ENCODE measurements at places on chromosomes 2 and 18. TPM values are rescaled to one million over a fixed set of nuclear protein-coding genes. Genes with fewer than 3 reads are reported as not detected.

GRCh38 chr18:12315490-12315889 is 7.4 kb downstream of the TUBB6 start:
- ATAC-seq = peak; percentile 81

GRCh38 chr18:11042247-11042646 is 107.1 kb downstream of the PIEZO2 start:
- ATAC-seq = peak; percentile 35

The MC2R gene
- total RNA-seq = not detected

DNA sequence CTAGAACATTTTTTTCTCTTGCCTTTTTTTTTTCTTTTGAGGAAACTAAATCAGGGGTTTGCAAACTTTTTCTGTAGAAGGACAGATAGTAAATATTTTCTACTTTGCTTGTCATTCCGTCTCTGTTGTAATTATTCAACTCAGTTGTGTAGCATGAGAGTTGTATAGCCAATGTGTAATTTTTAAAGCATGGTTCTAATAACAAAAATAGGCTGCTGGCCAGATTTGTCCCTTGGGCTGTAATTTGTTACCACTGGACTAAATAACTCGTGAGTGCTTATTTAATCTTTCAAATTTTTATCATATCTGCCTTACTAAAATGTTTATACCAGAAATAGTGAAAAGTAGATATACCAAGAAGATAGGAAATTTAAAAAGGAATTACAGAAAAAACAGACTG is 43.0 kb downstream of the CCDC148 start:
- no peak for ATAC-seq

The VWA3B gene
- total RNA-seq = 0.36 TPM

GRCh38 chr2:53347269-53347668 is 420.3 kb upstream of the CHAC2 start:
- ATAC-seq = no peak

DNA sequence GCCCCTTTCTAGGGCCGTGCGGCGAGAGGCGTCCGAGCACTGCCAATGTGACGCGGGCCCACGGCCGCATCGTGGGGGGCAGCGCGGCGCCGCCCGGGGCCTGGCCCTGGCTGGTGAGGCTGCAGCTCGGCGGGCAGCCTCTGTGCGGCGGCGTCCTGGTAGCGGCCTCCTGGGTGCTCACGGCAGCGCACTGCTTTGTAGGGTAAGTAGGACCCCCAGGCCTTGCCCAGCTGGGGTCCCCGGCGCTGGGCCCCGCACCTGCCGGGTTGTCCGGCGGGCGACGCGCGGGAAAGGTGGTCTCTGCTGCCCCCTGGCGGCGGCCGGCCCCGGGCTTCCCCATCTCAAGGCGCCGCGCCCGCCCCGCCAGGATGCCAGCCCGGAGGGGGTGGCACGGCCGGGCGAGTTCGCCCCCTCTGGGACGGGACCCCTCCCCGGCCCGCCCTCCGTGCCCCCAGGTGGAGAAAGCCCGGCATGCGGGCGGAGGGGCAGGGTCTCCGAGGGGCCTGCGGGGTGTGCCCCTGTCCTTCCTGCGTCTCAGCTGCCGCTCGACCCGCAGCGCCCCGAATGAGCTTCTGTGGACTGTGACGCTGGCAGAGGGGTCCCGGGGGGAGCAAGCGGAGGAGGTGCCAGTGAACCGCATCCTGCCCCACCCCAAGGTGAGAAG is 1.9 kb downstream of the PRSS56 start:
- ATAC-seq = peak; percentile 23

DNA sequence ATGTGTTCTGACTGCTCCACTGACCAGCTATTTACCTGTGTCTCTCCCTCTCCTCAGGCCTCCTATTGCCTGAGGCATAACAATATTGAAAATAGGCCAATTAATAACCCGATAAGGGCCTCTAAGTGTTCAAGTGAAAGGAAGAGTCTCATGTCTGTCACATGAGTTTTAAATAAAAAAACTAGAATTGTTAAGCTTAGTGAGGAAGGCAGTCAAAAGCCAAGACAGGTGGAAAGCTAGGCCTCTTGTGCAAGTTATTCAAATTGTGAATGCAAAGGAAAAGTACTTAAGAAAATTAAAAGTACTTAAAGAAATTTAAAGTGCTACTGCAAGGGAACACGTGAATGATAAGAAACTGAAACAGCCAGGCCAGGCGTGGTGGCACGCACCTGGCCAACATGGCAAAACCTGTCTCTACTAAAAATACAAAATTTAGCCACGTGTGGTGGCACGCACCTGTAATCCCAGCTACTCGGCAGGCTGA is 44.9 kb upstream of the TAF4B start:
- ATAC-seq = no peak

DNA sequence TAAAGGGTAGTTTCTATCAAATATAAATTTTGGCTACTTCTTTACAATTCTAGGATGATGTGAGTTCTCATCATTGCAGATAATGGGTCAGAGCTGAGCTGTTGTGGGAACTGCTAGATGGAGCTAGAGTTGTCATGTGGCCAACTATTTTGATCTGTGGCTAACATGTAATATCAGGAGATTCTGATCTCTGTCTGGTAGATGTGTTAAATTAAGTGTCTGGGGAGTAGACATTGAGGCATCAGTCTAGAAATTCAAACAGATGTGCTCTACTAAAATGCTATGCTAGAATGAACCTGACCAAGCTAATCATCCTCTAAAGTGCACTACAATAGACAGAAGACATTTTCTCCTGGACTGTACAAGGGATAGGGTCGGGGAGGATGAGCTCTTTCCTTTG is 30.3 kb upstream of the DARS1 start:
- ATAC-seq = peak; percentile 58

DNA sequence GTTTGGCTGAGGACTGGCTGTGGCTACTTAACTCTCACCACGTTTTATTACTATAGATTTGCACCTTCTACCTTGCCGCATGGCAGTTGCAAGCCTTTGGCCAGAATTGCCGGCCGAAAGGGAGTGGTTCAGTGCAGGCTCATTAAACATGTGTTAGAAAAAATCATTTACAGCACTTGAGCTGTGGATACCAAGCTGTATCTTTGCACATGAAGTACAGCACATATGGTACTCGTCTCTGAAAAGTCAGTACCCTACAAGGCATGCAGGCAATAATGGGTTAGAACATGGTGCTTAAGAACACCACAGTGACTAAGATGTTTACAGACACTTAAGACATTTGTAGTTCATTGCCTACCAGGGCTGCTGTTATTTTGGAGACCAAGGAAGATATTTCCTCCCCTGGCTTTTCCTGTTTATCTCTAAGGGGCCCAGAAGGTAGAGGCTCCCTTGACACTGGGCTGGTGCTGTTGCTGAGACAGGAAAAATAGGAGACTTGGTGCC is 103.1 kb downstream of the ZNF532 start:
- ATAC-seq = no peak

All from motor neuron (in vitro differentiated cells).